ENCODE measurements at places on chromosomes 12 and 14.

- no peak for DNase-seq
Observed at GRCh38 chr12:68292151-68292943, 38.9 kb upstream of the IL22 start.

- DNase-seq: no peak
Observed at GRCh38 chr12:93115198-93115601, 186.1 kb upstream of the EEA1 start.

DNA sequence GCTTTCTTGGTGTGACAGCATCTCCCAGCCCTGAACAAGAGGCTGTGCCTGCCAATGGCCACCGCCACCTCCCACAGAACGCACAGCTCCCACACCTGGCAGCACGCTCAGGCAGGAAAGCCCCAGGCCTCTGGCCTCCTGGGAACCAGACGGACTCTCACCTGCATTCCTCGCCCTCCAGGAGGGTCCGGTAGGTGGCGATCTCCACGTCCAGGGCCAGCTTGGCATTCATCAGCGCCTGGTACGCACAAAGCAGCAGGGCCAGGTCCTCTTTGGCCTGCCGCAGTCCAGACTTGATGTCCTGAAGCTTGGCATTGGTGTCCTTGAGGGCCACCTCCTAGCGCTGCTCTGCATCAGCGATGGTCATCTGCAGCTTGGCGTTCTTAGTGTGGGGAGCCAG lies 12.1 kb upstream of the KRT77 start:
- no peak for DNase-seq

DNA sequence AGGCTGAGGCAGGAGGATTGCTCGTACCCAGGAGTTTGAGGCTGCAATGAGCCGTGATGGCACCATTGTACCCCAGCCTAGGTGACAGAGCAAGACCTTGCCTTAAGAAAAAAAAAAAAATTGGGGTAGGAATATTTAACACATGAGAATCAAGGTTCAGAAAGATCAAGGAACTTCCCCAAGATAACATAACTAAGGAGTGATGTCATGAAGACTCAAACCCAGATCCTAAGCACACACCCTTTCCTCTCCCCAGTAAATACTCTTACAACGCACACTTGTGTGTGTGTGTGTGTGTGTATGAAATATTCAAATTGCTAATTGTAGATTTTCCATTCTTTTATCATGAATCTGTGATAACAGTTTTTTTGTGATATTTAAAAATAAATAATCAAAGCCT lies 90.6 kb upstream of the NUDT4 start:
- DNase-seq: no peak

DNA sequence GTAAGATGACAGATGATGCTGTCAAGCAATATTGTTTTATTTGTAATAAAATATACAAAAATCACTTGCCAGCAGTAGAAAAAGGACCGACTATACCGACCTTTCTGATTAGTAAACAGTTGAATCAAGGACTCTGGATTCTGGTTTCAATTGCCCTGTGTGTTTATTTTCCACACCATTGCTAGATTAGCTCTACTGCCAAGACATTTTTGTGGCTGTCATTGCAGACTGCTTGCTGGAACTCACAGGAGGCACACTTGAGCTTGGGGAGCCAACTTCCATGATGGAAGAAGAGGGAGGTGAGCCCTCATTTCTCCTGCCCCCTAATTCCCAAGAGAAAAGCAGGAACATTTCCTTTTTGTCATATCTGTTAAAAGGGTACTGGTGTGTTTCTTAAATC lies 51.3 kb downstream of the MAPKAPK5 start:
- DNase-seq: no peak

- DNase-seq: no peak
Observed at GRCh38 chr14:92520102-92521057, 6.8 kb downstream of the RIN3 start.

DNA sequence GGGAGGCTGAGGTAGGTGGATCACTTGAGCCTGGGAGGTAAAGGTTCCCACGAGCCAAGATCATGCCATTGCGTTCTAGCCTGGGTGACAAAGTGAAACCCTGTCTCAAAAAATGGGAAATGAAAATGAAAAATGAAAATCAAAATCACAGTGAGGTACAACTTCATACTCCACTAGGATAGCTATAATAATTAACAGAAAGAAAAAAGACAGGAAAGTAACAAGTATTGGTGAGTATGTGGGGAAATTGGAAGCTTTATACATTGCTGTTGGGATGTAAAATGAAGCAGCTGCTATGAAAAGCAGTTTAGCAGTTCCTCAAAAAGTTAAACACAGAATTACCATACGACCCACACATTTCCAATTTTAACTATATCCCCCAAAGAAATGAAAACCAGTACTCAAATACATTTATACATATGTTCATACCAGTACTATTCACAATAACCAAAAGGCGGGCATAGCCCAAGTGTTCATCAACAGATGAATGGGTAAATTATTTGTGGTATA lies 22.2 kb downstream of the SGPP1 start:
- no peak for DNase-seq

- no peak for DNase-seq
Observed at GRCh38 chr12:29763301-29763683, 20.4 kb downstream of the TMTC1 start.

- DNase-seq: no peak
Observed at GRCh38 chr12:111792155-111792855, 25.6 kb downstream of the ALDH2 start.

GRCh38 chr14:47490353-47490752 lies 185.1 kb downstream of the MDGA2 start:
- DNase-seq: no peak

GRCh38 chr14:104587641-104588040 lies 8.1 kb downstream of the C14orf180 start:
- no peak for DNase-seq

- DNase-seq: no peak
Observed at GRCh38 chr12:88334271-88334670, 192.2 kb downstream of the TMTC3 start.

DNA sequence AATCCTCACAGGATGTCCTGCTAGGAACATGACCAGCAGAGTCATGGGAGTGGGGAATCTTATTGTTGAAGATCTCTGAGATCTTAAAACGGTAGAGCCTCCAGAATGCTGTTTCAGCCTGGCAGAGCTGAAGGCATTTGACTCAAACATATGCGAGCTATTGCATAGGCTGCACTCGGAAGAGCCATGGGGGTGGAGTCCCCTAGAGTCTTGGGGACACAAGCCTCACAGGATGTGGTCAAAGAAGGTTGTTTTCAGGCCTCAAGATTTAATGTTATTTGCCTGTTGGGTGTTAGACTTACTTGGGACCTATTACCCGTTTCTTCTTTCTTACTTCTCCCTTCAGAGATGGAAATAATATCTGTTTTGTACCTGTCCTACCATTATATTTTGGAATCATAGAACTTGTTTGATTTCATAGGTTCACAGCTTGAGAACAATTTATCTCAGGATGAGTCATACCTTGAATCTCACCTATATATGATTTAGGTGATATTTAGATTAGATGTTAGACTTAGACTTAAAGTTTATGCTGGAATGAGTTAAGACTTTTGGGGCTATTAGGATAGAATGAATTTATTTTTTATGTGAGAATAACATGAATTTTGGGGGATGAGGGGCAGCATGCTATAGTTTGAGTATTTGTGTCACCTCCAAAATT lies 172.2 kb upstream of the ATP2B1 start:
- no peak for DNase-seq

GRCh38 chr12:132593521-132593920 lies 16.9 kb downstream of the LRCOL1 start:
- no peak for DNase-seq

- no peak for DNase-seq
Observed at GRCh38 chr12:992647-993046, 1.6 kb downstream of the ERC1 start.

DNA sequence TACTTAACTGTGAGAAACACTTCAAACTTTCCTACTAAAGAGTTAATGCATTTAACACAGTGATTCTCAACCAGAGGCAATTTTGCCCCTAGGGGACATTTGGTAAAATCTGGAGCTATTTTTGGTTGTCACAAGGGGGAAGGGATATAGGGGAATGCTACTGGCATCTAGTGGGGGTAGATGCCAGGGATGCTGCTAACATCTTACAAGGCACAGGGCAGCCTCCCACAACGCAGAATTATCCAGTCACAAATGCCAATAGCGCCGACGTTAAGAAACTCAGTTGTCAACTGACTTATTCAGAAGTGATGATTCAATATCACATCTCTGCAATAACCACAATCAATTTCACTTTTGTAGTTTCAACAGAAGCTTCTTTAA lies 2.0 kb downstream of the EEA1 start:
- peak; percentile 54 for DNase-seq

- no peak for DNase-seq
Observed at GRCh38 chr14:51462706-51463105, 189.0 kb upstream of the FRMD6 start.

- DNase-seq: no peak
Observed at GRCh38 chr14:75220156-75220555, 43.7 kb upstream of the TMED10 start.

DNA sequence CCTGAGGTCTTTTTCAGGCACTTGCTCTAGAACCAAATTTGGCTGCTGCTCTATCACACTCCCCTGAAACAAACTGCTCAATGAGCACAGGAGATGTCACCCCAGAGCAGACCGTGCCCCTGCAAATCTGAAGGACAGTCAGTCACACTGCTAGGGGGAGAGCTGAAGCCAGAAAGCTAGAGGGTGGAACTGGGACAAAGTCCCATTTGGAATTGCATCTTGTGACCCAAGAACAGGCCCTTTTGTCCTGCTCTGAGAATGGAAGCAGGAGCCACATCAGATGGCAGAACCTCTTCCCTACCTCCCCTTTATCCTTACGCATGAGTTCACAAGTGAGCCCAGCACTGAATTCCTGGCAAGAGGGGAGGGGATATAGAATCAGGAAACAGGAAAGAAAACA lies 64.7 kb downstream of the MAP3K9 start:
- no peak for DNase-seq

DNA sequence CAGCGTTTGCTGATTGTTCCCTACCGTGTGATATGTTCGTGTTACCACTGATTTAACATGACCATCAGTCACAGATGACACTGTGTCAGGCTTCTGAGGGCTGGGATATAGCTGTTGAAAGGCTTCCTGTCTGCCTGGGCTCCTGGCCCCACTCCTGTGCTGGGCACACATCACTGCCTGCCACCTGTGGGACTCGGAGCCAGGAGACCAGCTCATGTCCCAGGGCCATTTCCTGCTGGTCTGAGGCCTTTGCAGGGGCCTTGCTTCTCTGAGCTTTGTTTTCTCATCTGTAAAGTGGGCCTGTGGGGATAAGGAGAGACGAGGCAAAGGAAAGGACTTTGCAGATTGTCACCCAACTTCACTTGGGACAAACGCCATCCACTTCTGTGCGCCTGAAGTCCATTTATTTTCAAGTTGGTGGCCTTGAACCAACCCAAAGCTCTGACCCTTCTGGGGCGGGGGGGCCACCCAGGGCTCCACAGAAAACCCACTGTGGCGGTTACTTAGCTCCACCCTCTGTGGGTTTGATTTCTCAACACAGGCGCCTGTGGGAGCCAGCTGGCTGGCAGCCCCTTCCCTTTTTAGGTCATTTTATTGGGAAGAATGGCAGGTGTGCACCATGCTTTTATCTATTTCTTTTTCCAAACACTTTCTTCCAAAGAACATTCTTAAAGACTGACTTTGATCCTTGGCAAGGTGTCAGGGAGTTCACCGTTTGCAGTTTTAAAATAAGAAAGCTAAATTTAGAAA lies 54.1 kb downstream of the BEGAIN start:
- no peak for DNase-seq
